CD4-positive, alpha-beta T cell treated with Interleukin-10 for 1 hour (primary cell): ENCODE measurements at places on chromosomes 4 and X.

- no peak for DNase-seq
These were observed 40.8 kb downstream of the EVC start for GRCh38 chr4:5751666-5752375.

- no peak for DNase-seq
These were observed 140.7 kb downstream of the TMEM164 start for GRCh38 chrX:110143454-110144210.

DNA sequence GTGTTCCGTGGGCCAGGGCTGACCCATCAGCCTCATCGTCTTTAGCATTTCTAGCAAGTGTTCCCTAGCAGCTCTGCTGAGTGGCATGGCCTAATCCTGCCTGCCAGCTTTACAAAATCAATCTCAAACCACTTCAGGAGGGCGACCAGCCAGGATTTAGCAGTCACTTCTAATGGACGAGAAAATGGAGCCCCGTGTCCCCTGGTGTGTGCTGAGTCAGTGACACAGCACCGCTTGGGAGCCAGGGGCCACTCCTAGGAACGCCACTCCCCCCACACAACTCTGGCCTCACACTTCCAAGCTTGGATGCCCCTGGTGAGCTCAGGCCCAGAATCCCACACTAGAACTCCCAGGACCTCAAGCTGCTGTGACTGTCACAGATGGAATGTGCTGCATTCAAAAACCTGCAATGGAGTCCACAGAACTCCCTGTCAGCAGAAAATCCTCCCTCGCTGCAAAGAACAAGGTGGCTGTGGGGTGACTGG, 311.2 kb upstream of the GATB start:
- DNase-seq: no peak

DNA sequence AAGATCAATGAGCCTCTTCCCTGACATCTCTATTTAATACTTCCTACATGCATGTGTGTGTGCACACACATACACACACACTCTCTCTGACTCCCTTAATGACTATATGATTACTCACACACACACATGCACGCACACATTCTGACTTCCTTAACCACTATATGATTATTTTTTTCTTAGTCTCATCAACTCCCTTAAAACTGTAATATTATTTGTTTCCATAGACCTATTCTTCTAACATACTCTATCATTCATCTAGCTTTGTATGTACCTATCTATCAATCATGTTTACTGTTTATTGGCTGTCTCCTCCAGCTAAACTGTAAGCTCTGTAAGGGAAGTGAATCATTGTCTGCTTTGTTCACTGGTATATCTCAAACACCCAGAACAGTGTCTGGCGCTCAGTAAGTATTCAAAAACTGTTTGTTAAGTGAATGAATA, 236.6 kb downstream of the RASL11B start:
- DNase-seq: no peak

GRCh38 chr4:145808021-145808650, 128.2 kb downstream of the C4orf51 start:
- DNase-seq: peak; percentile 21

DNA sequence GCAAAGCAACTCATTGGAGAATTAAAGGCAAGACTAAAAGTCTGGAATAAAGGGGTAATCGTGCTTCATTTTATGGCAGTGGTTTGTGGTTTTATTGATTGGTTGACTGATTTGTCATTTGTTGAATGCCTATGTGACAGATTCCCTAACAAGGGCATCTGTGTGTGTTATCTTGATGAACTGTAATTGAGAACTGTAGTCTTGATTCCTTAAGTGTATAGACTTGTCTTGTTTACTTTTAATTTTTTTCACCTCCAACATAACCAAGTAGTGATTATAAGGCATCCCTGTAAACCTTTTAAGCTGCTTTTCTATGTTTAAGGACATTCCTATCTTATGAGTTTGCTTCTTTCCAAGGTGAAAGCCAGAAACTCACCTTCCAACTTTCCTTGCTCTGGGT, 216.0 kb upstream of the TAPT1 start:
- DNase-seq: no peak

DNA sequence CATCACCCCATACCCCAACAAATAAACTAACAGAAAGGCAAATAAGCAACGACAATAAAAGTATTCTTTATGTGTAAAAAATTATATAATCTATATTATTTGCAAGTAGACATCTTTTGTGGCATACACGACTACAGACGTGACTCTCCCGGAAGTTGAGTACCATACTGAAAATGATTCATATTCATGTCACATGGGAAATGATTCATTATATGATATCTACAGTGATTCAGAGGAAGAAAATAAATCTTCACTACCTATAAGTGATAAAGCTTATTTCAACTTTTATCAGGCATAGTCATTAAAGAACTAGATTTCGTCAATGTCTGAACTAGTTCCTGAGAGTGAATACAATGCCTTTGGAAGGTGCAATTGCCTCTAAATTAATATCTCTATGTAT, 4.6 kb upstream of the ANTXR2 start:
- no peak for DNase-seq

DNA sequence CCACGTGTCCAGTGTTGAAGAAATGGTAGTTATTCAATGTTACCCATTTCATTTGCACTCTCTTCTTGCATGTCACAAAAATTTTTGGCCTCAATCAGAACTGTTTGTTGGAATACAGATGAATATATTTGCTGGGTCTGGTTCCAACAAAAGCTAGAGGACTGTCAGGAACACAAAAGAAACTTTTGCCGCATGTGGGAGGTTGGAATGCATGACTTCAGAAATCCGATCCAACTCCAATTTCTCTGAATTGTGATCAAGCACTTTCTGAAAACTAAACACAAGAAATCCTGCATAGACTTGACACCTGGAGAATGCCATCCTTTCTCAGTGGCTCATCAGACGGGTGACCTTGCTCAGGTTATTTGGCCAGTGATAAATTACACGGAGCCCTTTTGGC, 15.4 kb downstream of the SETD7 start:
- no peak for DNase-seq

DNA sequence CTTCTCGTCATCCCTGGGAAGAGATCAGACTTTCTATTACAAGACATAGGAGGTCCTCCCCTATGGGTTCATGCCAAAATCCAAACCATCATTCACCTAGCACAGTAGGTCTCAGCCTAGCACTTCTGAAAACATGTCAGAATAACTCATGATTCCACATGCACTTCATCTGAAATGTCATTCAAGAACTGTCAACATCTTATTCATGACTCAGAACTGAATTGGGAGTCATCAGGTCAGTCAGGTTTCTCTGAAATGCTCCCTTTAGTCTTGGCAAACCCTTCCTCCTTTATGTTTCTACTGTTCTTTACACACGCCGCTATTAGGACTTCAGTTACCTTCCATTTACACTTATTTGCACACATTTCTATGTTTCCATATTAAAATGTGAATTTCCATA, 67.2 kb downstream of the ANTXR2 start:
- no peak for DNase-seq

DNA sequence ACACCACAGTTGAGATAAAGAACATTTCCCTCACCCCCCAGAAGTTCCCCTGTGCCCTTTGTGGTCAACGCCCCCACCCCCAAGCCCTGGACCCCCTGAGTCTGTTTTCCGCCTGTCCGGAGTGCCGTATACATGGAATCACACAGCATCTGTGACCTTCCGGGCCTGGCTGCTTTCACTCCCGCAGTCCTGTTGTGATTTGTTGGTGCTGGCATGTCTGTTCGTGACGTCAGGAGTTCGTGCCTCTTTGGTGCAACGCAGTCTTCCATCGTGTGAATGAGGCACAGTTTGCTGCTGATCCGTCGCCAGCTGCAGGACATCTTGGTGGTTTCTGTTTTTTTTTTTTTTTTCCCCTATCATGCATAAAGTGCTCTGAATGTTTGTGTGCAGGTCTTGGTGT, 62.1 kb downstream of the PSAPL1 start:
- no peak for DNase-seq
